Effector memory CD4-positive, alpha-beta T cell (primary cell): ENCODE measurements at places on chromosomes 13 and 19.

GRCh38 chr19:42198676-42199439, 18.6 kb downstream of the DEDD2 start:
- peak; percentile 76 for DNase-seq

DNA sequence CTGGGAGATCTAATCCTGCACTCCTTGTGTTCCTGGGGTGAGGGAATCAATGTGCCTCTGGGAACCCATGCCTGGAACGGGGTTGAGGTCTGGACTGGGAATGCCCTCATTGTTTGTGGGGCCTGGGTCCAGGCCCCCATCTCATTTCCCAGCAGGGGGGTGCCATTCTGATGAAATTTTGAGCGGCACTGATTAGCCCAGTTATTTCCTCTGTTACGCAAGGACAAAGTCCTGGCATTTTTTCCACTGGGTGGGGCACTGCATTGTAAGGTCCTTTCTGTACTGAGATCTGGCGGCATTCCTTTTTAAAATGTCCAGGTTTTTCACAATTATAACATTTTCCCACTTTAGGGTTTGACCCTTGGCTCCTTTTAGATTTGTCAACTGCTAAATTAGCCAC, 14.8 kb downstream of the FPR3 start:
- no peak for DNase-seq

- no peak for DNase-seq
Observed at GRCh38 chr13:97385146-97385545, 48.8 kb upstream of the RAP2A start.

- DNase-seq = no peak
Observed at GRCh38 chr13:41111454-41111853, 21.1 kb downstream of the KBTBD6 start.

DNA sequence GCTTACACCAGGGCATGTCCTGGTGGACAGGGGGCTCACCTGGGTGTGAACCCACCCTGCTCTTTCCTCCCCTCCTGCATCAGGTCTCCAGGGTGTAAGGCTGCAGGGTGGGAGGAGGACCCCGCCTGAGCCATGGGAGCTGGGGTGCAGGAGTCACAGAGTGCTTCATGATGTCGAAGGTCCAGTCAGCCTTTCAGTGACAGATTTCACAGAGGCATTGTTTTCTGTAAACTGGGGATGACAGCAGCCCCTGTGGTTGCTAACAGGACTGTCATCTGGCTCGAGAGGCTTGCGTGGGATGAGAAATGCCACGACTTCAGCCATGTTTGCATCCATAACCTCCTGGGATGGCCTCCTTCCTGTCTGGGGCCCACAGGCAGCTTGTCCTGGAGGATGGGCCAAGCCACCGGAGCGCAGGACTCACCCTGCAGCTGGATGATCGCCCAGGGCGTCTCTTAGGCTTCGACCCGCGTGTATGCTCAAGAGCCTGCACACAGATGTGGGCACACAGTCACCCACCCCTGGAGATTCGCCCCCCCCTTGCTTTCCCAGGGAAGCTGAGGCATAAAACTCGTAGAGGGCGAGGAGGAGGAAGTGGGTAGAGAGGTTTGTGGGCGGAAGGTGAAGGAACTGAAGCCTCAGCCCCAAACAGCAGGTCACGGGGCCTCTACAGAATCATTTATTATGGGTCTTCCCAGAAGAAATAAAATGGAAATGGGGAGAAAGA, 4.9 kb downstream of the NANOS3 start:
- DNase-seq = no peak

DNA sequence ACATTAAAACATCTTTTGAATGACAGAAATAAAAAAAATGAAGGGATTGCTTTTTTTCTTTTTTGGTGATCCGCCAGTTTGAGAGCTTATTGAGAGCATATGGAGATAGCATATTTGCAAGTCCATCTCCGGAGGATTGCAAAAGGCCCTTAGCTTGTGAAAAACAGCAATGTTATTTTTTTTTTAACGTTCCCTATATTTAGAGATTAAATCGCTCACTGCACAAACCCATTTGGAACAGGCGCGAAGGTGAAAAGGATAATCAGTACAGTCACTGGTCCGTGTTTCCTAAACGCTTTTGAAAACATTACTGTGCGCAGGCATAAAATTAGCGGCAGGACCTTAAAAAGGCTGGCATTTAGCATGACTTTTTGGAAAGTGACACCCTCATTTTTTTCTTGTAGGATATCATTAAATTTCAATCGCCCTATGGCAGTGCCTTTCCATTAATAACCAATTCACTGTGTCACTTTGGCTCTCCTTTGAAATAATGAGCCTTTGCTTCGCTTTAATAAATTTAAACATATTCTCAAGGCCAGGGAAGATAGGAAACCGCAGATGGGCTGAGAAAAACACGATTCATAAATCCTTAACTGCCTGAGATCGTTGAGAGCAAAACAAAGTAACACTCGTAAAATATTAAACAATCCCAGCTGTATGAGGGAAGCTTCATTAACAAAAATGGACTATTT, 342.2 kb downstream of the DACH1 start:
- no peak for DNase-seq

DNA sequence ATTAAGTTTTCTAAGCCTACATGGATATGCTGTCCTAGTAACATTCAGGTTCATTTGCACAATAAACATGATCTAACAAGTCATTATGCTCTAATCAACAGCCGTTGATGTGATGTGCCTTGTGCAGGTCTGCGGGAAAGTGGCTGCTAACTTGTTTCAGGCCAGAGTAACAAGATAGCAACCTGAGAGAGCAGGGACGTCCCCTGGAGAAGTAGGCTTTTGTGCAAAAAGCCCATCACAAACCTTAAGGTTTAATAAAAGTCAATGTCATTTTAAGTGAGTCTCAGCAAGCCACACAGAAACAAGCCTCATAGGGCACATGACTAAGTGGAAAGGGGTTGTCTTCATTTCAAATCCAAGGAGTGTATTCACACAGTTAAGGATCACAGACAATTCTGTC, 17.6 kb downstream of the FOXO1 start:
- DNase-seq = no peak

DNA sequence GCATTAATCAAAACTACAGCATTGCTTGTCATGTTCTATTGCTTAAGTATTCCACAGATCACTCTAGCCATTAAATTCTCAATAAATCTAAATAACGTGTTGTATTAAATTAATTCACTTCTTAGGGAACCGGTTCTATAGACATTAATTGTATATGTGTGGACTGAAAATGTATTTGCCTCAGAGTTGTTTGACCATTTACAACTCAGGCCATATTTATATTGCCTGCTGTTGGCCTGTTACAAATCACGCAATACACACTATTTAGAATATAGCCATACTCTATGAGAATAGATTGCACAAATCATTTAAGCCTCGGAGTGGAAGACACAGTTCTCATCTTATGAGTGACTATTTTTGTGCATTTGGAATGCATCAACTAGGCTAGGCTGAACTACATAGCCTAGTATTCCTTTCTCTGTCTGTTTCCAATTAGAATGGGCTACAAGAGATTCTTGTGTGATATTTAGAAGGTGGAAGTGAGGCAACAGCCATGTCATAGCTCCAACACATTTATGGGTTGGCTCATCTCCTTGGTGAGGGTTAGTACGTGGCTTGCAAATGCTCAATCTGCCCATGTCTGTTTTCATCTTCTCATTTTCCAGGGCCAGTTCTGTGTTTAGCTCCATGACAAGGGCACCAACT, 1116.1 kb downstream of the PCDH9 start:
- no peak for DNase-seq

GRCh38 chr13:110282316-110282841, 24.6 kb downstream of the COL4A1 start:
- DNase-seq = no peak

DNA sequence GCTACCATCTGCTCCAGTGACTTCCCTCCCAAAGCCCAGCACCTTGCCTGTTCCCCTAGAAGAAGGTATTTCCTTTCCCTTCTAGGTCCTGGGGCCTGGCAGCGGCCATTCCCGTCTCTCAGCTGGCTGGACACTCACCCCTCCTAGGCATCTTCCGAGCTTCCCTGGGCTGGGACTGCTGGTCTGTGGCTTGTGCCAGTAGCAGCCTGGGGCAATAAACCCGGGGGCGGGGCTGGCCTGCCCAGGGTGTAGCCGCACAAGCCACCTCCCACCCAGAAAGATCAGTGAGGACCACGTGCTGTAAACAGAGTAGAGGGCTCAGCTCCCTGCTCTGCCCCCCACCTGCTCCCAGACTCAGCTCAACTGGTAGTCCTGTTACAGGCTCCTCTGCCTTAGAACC, 15.0 kb downstream of the LIPE start:
- DNase-seq = no peak

DNA sequence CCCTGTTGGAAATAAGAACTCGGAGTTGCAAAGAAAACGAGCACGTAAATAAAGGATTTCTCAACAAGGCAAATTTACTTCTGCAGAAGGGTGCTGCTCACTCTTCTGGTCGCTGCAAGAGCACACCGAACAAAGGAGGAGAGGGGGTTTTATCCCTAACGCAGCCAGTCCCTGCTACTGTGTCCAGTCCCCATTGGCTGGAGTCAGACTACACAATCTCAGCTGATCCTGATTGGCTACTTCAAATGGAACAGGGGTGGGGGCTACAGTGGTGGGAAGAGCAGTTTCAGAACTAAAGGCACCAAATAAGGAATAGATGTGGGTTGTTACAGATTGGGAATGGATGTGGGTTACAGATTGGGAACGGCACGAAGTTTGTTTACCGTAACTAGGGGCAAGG, 63.9 kb upstream of the MCF2L start:
- no peak for DNase-seq

GRCh38 chr19:31674503-31675192, 325.4 kb upstream of the TSHZ3 start:
- no peak for DNase-seq

DNA sequence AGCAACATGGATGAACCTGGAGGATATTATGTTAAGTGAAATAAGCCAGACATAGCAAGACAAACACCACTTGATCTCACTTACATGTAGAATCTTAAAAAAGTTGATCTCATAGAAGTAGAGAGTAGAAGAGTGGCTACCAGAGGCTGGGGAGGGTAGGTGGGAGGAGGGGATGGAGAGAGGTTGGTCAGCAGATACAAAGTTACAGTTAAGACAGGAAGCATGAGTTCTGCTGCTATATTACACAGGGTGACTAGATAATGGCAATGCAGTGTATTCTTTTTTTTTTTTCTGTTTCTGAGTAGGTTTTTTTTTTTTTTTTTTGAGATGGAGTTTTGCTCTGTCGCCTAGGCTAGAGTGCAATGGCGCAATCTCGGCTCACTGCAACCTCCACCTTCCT, 15.2 kb upstream of the THSD1 start:
- DNase-seq = no peak

DNA sequence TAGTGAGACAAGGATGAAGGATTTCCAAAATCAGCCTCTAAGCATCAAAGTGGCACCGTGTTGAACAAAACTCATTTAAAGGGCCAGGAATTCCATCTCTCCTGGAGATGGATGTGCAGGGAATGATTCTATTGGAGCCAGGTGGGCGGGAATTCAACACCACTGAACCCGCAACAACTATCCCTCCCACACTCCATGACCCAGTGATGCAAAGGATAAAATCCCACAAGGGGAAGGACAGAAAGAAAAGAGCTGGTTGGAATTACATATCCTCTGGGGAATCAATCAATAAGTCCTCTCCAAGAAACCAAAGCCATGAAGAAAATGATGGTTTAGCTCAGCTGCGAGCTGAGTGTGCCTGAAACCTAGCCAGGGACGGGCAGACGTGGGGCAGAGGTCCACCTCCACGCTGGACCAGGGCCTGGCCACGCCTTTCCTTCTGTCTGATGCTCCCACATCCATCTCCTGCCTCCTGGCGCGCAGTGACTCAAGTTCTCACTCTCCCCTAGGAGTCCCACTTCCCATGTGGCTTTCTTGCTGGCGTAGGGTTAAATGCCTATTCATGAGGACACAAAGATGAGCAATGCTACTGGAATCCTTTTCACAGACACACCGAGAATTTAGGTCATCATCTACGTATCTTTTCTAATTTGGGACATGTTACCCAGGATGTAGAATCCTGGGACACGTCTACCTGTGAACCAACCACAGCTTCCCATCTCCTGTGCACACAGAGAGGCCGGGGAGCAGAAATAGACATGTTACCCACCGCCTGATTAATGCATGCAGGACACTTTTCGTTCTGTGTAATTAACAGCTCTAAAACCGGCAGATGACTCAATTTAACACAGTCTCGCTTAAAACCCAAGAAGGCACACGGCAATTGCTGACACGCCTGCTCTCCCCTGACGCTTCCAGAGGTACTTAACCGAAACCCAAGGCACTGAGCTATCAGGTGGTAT, 48.6 kb downstream of the PEPD start:
- no peak for DNase-seq

DNA sequence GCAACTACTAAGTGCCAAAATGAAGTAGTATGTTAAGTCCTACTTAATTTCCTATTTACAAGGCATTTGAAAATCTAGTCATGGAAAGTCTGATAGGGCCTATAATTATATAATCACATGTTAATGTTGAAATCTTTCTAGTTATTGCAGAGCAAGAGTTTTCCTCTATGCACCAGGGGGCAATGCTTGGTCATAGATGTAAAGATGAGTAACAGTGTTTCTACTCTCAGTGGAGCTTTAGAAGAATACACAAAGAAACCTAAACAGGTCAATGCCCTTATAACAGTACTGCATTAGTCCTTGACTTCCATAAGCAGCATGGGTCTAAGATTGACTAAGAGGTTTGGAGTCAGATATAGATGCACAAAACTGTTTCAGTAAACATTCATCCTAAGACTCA, 218.7 kb downstream of the KCTD12 start:
- DNase-seq = no peak

GRCh38 chr19:57233207-57233606, 2.4 kb downstream of the AURKC start:
- no peak for DNase-seq

DNA sequence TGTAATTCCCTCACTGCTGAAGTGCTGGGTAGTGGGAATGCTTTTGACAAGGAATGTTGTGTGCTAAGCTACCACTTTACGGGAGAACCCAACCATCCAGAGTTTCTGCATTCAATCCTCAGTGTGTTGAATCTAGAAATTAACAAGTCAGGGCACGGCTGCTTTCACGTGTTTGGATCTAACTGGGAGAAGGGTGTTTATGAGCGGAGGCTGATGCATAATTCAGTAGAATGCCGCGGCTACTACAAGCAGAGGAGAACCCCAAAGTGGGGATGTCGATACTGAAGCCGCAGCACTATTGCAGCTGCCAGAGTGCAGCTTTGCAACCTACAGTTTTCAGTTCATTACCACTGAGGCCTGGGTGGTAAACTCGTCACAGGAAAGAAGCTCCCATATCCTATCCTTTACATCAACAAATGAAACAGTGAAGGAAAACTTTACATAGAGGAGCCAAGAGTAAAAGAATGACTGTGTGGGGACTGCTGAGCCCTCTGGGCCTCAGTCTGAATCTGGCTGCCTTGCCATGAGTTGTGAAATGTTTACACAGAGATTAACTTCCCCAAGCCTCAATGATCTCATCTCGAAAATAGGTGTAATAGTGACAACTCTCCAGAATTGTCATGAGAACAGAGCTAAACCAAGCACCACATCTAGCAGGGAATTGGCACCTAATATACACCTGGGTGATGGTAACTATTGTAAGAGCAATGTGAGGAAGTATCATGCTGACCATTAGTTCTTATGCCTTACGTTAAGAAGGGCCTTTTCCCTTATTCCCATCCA, 531.7 kb downstream of the MYO16 start:
- DNase-seq = no peak

- no peak for DNase-seq
Observed at GRCh38 chr13:38121267-38121666, 228.4 kb upstream of the UFM1 start.

GRCh38 chr13:50075619-50076097, 60.4 kb downstream of the KCNRG start:
- DNase-seq = no peak
